ENCODE measurements at places on chromosomes 12 and 14. TPM values are rescaled to one million over a fixed set of nuclear protein-coding genes. Genes with fewer than 3 reads are reported as not detected.
A peak's percentile ranks its signal among the peaks of the same experiment; 100 is the strongest.

Gene PZP
- 0.50 TPM for total RNA-seq

Gene BHLHE41
- 22.2 TPM for total RNA-seq

GRCh38 chr14:94460631-94461416 is 8.2 kb upstream of the SERPINA11 start:
- DNase-seq = no peak

DNA sequence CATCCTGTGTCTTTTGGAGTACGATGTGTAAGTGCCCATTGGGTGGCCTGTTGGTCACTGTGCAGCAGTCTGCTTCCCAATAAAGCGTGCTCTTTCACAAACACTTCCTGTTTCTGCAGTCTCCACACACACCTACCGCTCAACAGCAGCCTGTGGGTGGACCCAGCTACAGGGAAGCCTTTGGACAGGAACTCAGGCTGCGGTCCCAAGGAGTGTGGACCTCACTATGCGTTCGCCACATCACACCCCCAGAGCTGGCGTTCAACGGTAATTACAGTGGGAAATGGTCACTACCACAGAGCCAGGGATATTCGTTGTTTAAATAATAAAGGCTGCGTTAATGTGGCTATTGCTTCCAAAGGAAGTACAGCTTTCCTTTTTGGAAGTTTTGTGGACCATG is 16.2 kb downstream of the PSMC1 start:
- no peak for DNase-seq

GRCh38 chr12:67519484-67520433 is 128.8 kb upstream of the DYRK2 start:
- no peak for DNase-seq

- no peak for DNase-seq
These were observed 45.1 kb downstream of the TBX3 start for GRCh38 chr12:114638790-114639435.

DNA sequence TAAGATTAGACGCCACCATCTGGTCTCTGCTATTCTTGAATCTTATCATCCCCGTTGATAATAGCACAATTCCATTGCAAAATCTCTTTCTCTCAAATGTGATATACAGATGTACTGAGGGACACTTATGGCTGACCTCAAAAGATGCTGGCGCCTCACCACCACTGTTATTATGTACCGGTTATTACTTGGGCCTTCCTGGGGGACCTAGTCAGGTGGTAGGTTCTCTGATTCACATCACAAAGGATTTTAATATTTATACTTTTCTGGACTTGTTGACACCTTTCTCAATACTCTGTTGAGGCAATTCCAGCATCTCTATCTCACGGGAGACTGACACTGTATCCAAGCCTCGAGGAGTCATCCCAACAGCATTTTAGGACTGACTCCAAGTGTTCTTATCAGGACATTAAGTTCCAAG is 21.3 kb upstream of the FAM234B start:
- DNase-seq = no peak

DNA sequence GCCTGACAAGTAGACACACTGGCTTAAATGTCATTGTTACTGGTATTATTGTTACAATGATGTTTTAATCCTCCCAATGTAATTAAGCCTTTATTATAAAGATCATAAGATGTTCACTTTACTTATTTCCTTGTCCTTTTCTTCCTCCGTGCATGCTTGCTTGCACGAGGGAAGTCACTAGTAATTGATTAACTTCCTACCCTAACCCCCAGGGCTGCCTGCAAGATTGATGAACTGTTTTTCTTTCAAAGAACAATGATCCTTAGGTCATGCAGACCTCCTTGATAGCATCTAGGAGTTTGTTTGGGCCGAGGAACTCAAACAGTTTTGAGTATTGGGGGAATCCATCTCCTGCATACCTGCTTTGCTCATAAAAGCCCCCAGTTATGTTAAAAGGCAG is 43.0 kb downstream of the GLRX5 start:
- DNase-seq = no peak

- DNase-seq = no peak
These were observed 21.6 kb downstream of the PYM1 start for GRCh38 chr12:55906056-55906455.

DNA sequence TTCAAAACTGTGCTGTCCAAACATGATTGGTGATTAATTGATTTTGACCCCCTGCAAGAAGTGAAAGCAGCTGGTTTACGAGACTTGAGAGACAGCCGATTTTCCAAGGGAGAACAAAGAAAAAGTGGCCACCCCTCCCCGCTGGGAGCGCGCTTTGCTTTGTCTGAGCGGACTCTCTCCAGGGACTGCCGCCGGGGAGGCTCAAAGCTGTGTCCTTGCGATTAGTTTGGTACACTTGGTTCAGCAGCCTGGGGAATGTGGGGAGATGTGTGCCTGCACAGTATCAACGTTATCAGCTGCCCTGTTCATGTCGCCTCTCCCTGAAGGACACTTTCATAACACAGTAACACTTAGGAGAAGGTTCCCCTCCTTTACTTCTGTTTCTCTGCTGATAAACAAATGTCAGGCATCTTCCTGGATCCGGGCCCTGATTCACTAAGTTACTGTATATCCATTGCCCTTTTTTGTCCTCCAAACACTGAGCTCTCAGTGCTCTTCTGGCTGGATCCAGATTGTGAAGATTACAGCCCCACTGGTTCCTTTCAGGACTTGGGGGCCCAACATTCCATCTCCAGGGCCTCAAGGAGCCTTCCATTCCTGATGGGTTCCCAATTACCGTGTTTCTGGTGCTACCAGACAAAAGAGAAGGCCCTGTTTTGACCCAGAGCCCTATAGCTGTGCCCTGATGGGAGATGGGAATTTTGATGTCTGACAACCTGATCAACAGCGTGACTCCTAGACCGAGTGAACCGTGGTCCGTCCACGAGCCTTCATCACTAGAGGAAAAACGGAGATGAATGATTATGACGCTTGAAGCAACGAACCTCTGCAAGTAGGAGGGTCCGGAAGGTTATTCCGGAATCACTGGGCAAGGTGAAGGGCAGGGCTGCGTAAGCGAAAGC is 31.7 kb upstream of the TUBA1C start:
- peak; percentile 88 for DNase-seq

DNA sequence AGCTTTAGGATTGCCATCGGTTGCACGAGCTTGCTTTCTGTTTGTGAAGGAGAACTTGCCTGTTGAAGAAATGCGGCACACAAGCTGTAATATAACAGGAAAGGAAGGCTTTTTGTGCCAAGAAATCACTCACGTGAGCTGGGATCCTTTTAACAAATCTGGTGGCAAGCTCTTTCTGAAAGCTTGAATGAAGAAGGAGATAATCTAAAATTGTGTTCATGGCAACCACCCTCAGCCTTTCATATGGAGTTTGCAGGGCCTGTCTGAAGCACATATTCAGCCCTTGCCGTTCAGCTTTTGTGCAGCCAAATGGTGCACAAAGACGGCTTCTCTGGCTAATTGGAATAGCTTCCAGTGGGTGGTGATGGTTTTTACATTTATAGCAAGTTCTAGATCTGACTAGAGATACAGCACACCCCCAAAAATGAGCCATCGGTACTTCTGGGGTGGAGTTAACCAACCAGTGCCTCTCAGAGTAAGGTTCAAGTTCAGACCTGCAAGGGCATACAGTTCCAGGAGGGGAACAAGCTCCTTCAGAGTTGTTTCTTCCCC is 107.4 kb downstream of the AEBP2 start:
- DNase-seq = no peak

Measured in adrenal gland (tissue), 19 donors.